ENCODE measurements at places on chromosomes 13 and 19. TPM values are rescaled to one million over a fixed set of nuclear protein-coding genes. Genes with fewer than 3 reads are reported as not detected.

Gene BSPH1
- total RNA-seq, result not detected

Gene TJP3
- 42.9 TPM for total RNA-seq

Gene ZNF460
- total RNA-seq, result 91.0 TPM

Gene TIMM50
- 86.1 TPM for total RNA-seq

DNA sequence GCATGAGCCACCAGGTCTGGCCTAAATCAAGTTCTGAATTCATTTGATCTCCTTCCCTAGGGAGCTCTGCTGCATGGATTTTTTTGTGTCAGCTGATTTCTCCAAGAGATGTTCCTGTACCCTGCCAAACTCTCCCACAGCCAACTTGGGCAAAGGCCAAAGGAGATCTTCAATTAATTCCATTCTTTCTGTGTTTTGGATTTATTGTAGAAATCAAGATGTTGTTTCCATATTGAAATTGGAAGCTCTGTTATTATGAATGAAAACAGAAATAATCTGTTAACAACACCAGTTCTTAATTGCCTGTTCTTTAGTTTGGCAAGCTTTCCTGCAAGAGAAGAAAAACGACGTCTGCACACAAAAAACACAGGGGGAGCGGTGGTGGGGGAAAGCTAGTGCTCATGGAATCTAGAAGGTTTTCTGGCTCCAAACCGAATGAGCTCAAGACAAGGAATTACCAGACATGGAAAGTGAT, 86.5 kb upstream of the ABCC4 start:
- peak; percentile 45 for DNase-seq

- DNase-seq, result no peak
Measured at GRCh38 chr13:95276037-95276505, 25.2 kb downstream of the ABCC4 start.

GRCh38 chr19:44800461-44800860, 8.4 kb upstream of the BCAM start:
- peak; percentile 89 for DNase-seq
